Activated CD8-positive, alpha-beta memory T cell treated with anti-CD3 and anti-CD28 coated beads, Interleukin-2, amount 50 U/mL, for 4 hours (primary cell): ENCODE measurements at places on chromosomes 13 and 19.
A peak's percentile ranks its signal among the peaks of the same experiment; 100 is the strongest.

GRCh38 chr13:24564881-24565280 is 52.3 kb upstream of the PARP4 start:
- DNase-seq = no peak

GRCh38 chr19:48999481-49000325 is 6.0 kb downstream of the RUVBL2 start:
- DNase-seq = peak; percentile 74

DNA sequence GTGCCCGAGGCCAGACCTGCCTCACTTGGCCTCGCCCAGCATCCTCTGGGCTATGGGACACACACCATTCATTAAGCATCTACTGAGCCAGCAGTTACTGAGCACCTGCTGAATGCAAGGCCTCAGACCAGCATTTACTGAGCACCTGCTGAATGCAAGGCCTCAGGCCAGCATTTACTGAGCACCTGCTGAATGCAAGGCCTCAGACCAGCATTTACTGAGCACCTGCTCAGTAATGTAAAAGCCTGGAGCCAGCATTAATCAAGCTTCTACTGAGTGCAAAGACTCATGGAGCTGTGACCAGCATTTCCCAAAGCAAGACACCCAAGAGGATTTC is 3.7 kb downstream of the ATP8B3 start:
- DNase-seq = no peak

DNA sequence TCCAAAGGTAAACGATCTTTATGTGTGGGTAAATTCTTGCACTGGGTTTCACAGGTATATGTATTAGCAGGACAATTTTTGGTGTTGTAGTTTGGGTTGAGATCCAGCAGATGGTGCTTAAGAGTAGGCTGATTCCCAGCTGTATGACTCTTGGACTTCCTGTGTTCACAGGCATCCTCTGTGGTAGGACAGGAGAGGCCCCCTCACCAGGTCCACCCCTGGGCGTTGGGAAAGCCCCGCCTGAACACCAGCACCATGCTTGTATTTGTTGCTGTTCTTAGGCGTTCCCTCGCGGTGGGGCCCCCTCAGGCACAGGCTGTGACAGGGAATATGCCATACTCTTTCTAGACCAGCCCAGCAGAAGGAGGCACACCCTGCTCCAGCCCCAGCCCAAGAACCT is 49.5 kb upstream of the PCDH17 start:
- DNase-seq = no peak

DNA sequence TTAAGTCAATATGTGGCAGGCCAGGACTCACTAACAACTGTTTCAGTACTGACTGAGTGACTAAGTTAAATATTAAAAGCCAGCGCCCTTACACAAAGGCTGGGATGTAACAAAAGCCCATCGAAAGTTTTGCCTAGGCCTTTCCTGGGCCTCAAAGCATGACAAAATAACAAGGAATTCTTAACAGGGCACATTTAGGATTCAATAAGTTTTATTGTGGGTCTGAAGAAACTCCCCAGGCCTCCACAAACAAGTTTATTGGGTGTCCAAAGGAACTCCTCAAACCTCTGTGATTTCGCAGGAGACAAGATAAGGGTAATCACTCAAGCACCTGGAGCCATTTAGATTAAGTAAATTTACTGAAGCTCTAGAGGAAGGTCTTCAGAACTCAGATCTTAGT is 130.7 kb upstream of the SGCG start:
- no peak for DNase-seq

GRCh38 chr13:114309806-114310410 is 4.4 kb upstream of the CHAMP1 start:
- DNase-seq = no peak

GRCh38 chr19:53546758-53547513 is 9.0 kb downstream of the ZNF331 start:
- no peak for DNase-seq

GRCh38 chr13:20727856-20728255 is 24.4 kb downstream of the IL17D start:
- DNase-seq = no peak

DNA sequence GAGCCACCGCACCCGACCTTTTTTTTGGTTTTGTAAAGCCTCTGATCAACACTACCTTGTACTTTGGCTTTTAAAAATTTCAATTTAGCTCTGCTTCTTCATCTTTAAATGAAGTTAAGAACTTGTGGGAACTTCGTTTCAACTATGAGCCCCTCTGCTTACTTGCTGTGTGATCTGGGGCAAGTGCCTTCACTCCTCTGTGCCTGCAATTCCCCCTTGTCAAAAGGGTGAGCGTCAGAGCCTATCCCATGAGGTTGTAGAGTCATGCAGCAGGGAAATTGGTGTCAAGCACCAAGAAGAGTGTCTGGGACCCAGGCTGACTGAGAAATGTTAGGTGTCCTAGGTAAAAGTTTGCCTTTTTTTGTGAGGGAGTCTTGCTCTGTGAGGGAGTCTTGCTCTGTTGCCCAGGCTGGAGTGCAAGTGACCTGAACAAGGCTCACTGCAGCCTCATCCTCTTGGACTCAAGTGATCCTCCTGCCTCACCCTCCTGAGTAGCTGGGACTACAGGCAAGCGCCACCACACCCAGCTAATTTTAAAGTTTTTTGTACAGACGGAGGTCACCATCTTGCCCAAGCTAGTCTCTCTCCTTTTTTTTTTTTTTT is 5.7 kb downstream of the VASP start:
- no peak for DNase-seq

DNA sequence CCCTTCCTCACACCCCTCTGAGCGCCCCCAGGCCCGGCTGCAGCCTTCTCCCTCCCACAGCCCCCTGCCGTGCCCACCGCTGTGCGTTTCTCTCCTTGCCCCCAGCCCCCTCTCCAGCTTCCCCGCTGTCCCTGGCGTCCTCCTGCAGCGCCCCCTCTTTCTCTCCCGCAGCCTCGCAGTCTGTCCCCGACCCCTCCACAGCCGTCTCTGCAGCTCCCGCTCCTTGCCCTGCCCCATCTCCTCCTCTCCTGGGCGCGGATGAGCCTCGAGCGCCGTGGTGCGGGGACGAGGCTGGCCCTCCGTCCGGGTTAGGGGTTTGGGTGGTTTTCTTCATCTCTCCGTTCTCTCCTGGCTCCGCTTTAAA is 1.1 kb downstream of the KMT5C start:
- DNase-seq = no peak
